ENCODE measurements at places on chromosomes 12 and 14.

- DNase-seq: no peak
Measured at GRCh38 chr12:54420766-54421144, 1.7 kb upstream of the ITGA5 start.

DNA sequence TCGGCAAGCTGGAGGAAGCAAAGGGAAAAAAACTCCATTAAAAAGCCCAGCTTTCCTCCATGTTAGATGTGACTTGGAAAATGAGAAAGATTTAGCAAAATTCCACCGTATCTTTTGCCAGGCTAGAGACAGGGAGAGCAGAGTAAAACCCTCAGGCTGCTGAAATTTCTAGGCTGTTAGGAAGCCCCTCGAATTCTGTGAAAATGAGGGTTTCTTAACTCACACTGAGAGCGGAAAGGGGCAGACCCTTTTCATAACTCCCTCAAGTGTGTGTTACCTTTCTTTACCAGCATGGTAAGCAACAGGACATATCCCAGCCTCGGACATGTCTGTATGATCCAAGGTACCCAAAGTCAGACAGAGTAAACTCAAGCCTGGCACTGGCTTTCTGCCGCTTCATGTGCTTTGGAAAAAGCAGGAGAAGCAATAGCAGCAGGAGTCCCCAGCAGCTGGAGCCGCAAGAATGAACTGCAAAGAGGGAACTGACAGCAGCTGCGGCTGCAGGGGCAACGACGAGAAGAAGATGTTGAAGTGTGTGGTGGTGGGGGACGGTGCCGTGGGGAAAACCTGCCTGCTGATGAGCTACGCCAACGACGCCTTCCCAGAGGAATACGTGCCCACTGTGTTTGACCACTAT lies at the start of gene RHOJ:
RHOJ (plus strand) TSS at position 37 of the 637 bp plus-strand sequence; CDS start at position 464, 427 bp downstream.
- no peak for DNase-seq

- DNase-seq: peak; percentile 46
Measured at GRCh38 chr12:56487448-56488040, 417 bp downstream of the GLS2 start.

DNA sequence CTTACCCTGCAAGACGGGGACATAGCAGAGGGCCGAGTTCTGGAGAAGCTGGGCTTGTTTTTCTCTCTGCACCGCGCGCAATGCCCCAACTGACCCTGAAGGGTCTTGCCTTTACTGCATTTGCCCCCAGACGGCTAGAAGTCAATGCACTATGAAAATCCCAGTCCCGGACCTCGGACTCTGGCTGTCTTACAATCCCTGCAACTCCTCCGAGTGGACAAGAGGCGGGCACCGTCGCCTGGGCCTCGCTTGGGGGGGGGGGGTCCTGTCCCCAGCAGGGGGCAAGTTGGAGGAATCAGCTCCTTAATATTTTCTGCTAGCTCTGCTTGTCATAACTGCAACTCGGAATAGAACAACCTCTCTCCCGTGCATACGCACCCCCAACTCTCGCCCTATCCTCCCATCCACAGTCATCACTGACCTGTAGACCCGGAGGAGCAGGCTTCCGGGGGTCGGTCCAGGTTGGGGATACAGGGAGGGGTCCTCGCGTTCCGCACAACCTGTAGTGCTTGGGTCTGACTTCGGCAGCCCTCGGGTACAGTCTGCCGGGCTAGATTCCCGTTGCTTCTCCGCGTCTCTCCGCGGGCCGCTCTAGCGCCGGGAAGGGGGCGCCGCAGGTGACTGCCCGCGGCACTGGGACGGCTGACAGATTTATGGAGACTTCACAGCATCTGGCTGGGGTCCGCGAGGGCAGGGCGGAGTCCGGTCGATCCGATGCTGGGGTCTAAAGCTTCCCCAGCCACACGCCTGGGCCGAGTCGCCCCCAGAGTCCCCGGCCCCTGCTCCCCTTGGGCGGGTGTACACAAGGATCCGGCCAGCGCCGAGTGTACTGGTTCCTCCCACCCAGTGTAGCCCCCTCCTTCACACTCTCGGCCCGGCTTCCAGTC lies 3.3 kb upstream of the PAX9 start:
- no peak for DNase-seq

DNA sequence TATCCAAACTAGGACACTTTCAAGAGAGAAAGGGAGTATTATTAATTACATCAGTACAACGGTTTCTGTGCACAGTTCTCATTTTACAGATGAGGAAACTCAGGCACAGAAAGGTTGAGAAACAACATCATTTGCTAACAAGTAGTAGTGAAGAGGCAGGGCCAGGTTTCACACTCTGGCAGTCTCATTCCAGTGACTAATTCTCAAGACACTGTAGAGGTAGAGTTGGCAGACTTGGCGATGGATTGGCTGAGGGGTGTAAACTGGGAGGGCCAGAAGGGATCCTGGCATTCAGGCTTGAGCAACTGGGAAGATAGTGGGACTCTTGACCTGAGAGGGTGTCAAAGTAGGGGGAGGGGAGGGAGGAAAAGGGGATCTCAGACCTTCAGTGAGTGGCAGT lies 73.8 kb upstream of the BDKRB2 start:
- DNase-seq: no peak

- DNase-seq: no peak
Measured at GRCh38 chr12:104219361-104219892, 3.8 kb downstream of the TXNRD1 start.

GRCh38 chr14:106491851-106492250 lies 965.5 kb downstream of the TMEM121 start:
- peak; percentile 52 for DNase-seq

DNA sequence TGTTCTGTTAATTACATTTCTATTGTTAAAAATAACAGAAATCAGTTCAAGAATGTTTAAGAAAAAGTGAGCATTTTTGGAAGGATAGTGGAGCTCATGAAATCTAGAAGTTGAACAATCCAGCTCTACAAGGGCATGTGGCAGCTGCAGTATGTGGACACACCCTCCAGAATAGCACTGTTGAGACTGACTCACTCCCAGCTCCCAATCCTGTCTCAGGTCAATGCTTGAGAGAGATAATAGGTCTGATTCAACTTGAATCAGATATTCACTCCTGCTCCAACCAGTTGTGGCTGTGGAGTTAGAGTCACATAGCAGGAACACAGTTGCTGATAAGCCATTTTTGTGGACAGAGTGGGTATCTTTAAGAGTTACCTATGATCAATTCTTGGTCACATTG lies 113.0 kb upstream of the NTF3 start:
- no peak for DNase-seq

GRCh38 chr12:55929306-55929791 lies 1.6 kb upstream of the DGKA start:
- DNase-seq: peak; percentile 86

GRCh38 chr14:103762036-103762435 lies 46.4 kb downstream of the ZFYVE21 start:
- DNase-seq: no peak

GRCh38 chr14:104149617-104150135 lies 11.3 kb downstream of the KIF26A start:
- peak; percentile 39 for DNase-seq
